Cardiac muscle cell (in vitro differentiated cells and primary cell): ENCODE measurements at places on chromosomes 3 and 15. TPM values are rescaled to one million over a fixed set of nuclear protein-coding genes. Genes with fewer than 3 reads are reported as not detected.

DNA sequence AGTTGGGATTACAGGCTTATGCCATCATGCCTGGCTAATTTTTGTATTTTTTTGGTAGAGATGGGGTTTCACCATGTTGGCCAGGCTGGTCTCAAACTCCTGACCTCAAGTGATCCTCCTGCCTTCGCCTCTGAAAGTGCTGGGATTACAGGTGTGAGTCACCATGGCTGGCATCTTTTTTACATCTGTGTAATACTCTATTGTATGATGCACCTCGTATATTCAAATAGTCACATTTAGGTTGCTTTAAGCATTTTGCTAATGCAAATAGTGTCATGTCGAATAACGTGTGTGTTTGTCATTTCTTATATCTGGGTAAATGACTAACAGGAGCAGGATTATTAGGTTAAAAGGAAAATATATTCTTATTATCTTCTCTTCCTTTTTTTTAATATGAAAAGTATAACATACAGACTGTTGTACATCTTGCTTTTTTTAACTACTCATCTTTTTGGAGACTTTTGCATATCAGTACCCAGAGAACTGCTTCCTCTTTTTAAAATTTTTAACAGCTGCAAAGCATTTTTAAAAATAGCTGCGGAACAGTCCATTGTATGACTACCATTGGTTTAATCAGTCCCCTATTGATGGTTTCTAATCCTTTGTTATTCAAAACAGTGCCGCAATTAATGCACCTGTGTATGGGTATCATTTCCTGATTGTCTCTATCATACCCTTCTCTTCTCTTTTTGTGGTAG is 13.4 kb downstream of the SCAMP5 start:
- H3K36me3 ChIP-seq: no peaks in the 10 kb centered on the region
- no peak overlapping the region for H3K27ac ChIP-seq
- H3K27me3 ChIP-seq: no peaks in the 10 kb centered on the region
- H3K4me1 ChIP-seq: no peaks in the 10 kb centered on the region
- no peak for DNase-seq

GRCh38 chr3:31004025-31004678 is 109.7 kb upstream of the GADL1 start:
- no peak overlapping the region for H3K27ac ChIP-seq
- H3K4me1 ChIP-seq: peaks cover 5% of the 10 kb centered on the region

GRCh38 chr3:104521606-104522336 is 844.9 kb upstream of the ALCAM start:
- DNase-seq: no peak
- H3K27ac ChIP-seq: no peak overlapping the region
- peaks cover 6% of the 10 kb centered on the region for H3K4me1 ChIP-seq
- H3K36me3 ChIP-seq: no peaks in the 10 kb centered on the region

DNA sequence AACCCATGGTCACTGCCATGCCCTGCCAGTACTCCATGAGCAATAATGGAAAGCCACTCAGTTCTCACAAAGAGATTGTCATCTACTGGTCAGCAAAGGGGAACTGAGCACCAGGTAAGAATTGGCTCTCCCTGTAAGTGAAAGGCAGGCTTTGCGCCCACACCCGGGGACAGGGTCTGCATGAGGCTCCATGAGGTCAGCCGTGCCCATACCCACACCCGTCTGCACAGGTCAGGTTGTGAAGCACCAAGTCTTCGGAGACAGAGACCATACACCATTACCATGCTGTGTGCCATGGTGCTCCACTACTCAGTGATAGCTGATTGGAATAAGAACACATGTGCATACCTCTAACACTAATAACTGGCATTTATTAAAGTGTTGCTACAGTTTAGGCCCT is 322.9 kb downstream of the EPHB1 start:
- H3K27me3 ChIP-seq: peaks cover 4% of the 10 kb centered on the region
- H3K36me3 ChIP-seq: no peaks in the 10 kb centered on the region
- no peaks in the 10 kb centered on the region for H3K4me1 ChIP-seq
- DNase-seq: no peak
- no peak overlapping the region for H3K27ac ChIP-seq

DNA sequence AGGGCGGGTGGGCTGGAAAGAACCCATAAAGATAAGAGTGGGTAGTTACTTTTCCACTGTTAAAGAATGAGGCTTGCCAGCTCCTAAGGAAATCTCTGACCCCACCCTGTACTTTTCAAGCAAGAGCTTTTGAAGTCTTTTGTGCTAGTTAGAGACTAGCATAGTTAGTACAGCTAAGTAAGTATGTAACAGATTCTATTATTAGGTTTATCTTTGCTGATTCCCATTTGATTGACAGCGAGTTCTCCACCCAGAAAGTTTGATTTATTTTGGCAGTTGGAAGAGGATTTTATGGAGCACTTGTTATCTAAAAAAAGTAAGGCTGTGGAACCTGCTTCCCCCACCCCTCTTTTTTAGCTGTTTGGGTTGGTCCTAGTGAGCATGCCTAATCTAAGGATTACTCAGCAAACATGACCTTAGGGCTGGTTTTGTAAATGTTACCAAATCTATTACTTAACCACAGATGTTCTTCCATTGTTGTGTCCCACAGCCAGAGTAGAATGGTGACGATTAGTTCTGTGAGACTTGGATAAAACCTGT is 57.6 kb downstream of the FNDC3B start:
- H3K27me3 ChIP-seq: no peaks in the 10 kb centered on the region
- peak; percentile 82 for DNase-seq
- H3K27ac ChIP-seq: peak overlapping the region; percentile 75
- no peaks in the 10 kb centered on the region for H3K36me3 ChIP-seq

- peaks cover 6% of the 10 kb centered on the region for H3K4me1 ChIP-seq
- peak; percentile 53 for DNase-seq
- H3K36me3 ChIP-seq: no peaks in the 10 kb centered on the region
- H3K27me3 ChIP-seq: no peaks in the 10 kb centered on the region
- no peak overlapping the region for H3K27ac ChIP-seq
- H3K4me3 ChIP-seq: no peak overlapping the region
Measured at GRCh38 chr3:188365988-188366698, 212.2 kb downstream of the LPP start.

DNA sequence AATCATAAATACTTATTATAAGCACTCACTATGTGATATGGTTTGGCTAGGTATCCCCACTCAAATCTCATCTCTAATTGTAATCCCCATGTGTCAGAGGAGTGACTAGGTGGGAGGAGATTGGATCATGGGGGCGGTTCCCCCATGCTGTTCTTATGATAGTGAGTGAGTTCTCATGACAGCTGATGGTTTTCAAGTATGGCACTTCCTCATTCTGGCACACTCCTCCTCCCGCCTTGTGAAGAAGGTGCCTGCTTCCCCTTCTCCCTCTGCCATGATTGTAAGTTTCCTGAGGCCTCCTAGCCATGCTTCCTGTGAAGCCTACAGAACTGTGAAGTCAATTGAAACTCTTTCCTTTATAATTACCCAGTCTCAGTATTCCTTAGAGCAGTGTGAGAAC is 53.3 kb upstream of the CHMP2B start:
- no peak overlapping the region for H3K4me3 ChIP-seq
- no peaks in the 10 kb centered on the region for H3K27me3 ChIP-seq
- no peak overlapping the region for H3K27ac ChIP-seq
- no peaks in the 10 kb centered on the region for H3K36me3 ChIP-seq

- no peak for DNase-seq
- H3K4me3 ChIP-seq: no peak overlapping the region
- H3K36me3 ChIP-seq: no peaks in the 10 kb centered on the region
Measured at GRCh38 chr3:55423782-55424181, 63.3 kb downstream of the WNT5A start.

- no peak overlapping the region for H3K4me3 ChIP-seq
- DNase-seq: no peak
- no peaks in the 10 kb centered on the region for H3K4me1 ChIP-seq
- no peaks in the 10 kb centered on the region for H3K27me3 ChIP-seq
Measured at GRCh38 chr3:153469162-153469561, 307.1 kb downstream of the RAP2B start.

DNA sequence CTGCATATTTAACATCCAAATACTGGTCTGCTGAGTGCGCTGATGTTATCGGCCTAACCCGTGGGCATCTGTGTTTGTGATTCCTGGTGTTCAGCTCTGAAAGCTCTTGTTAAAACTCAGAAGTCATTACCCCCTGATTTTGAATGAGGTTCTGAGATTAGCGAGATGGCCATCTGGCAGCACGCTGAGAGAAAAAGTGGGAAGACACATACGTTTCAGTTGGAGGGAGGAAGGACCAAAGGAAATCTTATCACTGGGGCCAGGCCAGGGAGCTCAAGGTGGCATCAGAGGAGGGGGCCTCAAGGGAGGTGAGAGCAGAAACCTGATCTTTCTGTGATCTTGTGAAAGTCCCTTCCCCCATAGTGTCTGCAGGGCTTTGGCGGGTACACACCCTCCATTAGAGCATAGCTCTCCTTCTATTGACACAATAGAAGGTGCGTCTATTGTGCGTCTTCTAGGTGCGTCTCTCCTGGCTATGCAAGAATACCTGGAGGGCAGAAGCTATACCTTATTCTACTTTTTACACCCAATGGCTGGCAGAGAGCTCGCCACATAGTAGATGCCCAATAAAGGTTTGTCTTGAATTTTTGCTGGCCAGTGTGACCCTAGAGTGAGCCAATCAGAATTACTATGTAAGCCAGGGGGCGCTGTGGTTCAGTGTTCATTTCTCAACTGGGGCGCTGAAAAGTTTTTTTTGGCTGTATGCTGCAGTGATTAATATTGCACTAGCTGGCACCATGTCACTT is 182.4 kb downstream of the SHQ1 start:
- no peak overlapping the region for H3K4me3 ChIP-seq
- H3K27me3 ChIP-seq: no peaks in the 10 kb centered on the region
- no peaks in the 10 kb centered on the region for H3K36me3 ChIP-seq
- H3K27ac ChIP-seq: no peak overlapping the region
- DNase-seq: peak; percentile 49

GRCh38 chr3:47004369-47005211 is 25.1 kb downstream of the NBEAL2 start:
- H3K27ac ChIP-seq: no peak overlapping the region
- H3K4me3 ChIP-seq: no peak overlapping the region
- H3K4me1 ChIP-seq: no peaks in the 10 kb centered on the region

GRCh38 chr3:5221701-5222100 is 34.2 kb downstream of the EDEM1 start:
- no peak overlapping the region for H3K27ac ChIP-seq
- H3K27me3 ChIP-seq: no peaks in the 10 kb centered on the region
- no peaks in the 10 kb centered on the region for H3K4me1 ChIP-seq
- H3K36me3 ChIP-seq: peaks cover 10% of the 10 kb centered on the region
- no peak overlapping the region for H3K4me3 ChIP-seq
- no peak for DNase-seq

DNA sequence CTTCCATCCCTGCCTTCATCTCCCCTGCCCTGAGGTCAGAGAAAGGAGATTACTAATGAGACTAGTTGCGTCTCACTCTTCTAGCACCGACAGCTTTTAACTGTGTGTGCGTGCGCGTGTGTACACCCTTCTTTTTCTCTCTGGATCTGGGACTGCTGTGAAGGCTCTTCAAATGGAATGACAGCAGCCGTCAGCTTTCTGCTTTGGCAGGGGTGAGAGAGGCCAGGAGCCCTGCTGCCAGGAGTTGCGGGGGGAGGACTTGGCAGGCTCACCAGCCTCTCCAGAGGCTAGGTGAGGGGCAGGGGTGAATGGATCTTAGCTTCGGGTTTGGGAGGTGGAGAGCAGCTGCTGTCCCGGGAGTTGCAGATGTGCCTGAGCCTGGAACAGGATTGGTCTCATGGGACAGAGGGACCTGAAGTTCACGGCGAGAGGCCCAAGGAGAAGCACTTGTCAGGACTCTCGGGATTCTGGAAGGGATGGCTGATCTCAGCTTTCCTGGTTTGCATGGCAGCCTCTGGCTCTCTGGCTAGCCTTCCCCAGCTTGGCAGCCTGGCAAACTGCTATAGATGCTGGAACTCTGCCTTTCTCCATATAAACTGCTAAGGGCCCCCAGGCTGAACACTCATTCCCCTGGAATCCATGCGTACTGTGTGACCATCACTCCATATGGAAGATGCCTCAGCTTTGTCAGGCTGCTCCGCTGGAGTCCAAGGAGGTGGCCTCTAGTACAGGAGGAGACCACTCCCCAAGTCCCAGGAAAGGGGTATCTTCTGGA is 16.6 kb downstream of the TEX264 start:
- peaks cover 39% of the 10 kb centered on the region for H3K4me1 ChIP-seq
- H3K36me3 ChIP-seq: peaks cover 6% of the 10 kb centered on the region
- H3K27ac ChIP-seq: peak overlapping the region; percentile 90
- peak; percentile 24 for DNase-seq

GRCh38 chr3:188869628-188870027 is 302.1 kb upstream of the TPRG1 start:
- no peak overlapping the region for H3K27ac ChIP-seq
- H3K4me3 ChIP-seq: no peak overlapping the region
- no peak for DNase-seq
- no peaks in the 10 kb centered on the region for H3K4me1 ChIP-seq
- peaks cover 4% of the 10 kb centered on the region for H3K36me3 ChIP-seq

DNA sequence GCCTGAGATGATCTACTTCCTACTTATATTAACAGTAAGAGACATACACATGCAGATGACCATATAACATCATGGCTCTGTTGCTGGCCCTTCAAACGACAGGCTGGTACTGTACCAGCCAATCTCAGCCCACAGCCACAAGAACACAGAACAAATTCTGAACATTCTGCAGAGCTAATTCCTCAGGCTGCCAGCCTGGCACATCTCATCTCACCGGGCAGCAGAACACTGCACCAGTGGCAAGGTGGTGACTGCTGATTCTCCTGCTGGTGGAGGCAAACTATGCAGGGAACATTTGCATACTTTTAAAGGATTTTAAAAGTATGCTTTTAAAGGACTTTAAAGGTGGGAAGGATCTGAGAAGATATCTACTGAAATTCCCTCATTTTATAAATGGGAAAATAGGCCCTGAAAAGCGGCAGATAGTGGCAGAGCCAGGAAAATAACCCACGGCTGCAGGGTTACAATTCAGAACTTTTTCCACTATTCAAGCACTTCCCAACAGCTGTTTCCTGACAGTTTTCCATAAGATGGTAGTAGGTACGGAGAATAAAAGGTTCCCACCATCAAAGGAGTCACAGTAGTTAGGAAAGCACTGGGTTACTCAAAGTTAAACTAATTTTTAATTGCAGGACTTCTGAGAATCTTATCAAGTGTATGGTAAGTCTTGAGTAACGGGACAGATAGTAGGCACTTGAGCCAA is 37.3 kb downstream of the SUMF1 start:
- no peaks in the 10 kb centered on the region for H3K36me3 ChIP-seq
- DNase-seq: no peak
- H3K27ac ChIP-seq: no peak overlapping the region

GRCh38 chr3:192794216-192794615 is 66.9 kb upstream of the FGF12 start:
- H3K4me1 ChIP-seq: no peaks in the 10 kb centered on the region
- no peak for DNase-seq
- no peaks in the 10 kb centered on the region for H3K27me3 ChIP-seq
- H3K4me3 ChIP-seq: no peak overlapping the region

GRCh38 chr15:41603941-41604911 is 45.2 kb downstream of the TYRO3 start:
- no peaks in the 10 kb centered on the region for H3K4me1 ChIP-seq
- H3K27ac ChIP-seq: no peak overlapping the region
- no peaks in the 10 kb centered on the region for H3K27me3 ChIP-seq
- H3K4me3 ChIP-seq: no peak overlapping the region
- DNase-seq: peak; percentile 90

Gene UCN2
- 0.81 and 1.1 TPM in 2 replicates for total RNA-seq

Gene TMEM40
- total RNA-seq: 0.25 and 4.0 TPM in 2 replicates

Gene CADPS
- 57.8 and 63.8 TPM in 2 replicates for total RNA-seq

Gene MKRN3
- not detected in 2 replicates for total RNA-seq

Gene CD80
- total RNA-seq: 0.28 and 0.39 TPM in 2 replicates

Gene PLSCR1
- 17.1 and 22.8 TPM in 2 replicates for total RNA-seq
